Right lobe of liver (tissue), 6 donors: ENCODE measurements at places on chromosomes 7 and 10. TPM values are rescaled to one million over a fixed set of nuclear protein-coding genes. Genes with fewer than 3 reads are reported as not detected.

DNA sequence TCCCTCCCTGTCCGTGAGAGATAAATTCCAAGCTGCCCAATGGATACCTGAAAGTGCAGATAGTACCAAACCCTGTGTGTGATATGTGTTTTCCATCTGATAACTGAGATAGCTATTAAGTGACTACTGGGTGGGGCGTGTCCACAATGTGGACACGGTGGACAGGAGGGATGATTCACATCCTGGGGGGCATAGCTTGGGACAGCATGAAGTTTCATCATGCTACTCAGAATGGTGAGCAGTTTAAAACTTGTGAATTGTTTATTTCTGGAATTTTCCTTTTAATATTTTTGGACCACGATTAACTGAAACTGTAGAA, 158.6 kb downstream of the CREB5 start:
- DNase-seq, result no peak

DNA sequence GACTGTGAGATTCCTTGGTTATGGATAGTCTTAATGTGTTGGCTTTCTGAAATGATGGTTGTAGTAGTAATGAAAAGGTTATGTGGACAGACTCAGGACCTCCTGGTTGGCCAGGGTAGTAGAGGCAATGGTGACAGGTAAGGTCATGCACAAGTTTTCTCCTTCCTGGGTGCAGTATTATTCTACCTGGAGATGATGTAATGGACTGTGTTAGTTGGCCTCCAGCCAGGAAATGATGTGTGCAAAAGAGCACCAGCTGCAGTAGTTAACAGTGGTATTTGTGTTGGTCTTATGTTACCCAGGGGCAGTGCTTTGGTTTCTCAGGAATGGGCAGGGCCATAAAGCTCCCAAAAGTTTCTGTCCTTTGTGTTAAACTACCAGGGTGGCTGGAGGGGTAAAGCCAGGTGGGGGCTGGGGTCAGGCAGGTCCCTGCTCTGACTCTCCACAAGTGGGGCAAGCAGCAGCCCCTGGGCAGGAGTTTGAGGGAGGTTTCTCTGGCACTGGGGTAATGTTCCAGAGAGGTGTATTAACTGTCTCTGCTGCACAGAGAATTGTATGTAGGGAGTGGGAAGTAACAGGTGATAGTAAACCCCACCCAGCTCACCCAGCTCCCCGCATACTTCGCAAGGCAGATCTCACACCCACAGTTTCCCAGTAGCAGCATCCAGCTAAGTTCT, 36.3 kb downstream of the GPR22 start:
- DNase-seq, result peak; percentile 24

TFR2 gene
- 414 TPM for total RNA-seq

DNA sequence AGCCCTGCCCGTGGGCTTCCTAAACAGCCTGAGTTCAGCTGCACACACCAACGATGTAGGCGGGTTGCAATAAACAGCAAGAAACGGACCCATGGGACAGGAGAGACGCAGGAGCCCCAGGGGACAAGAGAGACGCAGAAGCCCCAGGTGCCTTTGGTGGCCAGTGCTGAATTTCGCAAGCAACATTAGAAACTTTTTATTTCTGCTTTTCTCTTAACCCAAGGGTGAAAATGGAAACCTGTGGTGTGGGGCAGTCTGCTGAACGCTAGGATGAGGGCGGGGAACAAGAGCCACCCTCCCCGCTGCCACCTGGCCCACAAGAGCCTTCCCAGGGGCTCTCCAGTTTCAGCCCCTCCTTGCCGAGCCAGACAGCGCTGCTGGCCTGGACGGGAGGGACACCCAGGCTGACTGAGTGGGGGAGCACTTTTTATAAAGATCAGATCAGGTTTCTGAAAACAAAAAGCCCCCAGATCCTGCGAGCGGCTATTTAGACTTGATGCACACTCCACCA, 20.0 kb upstream of the GPR146 start:
- DNase-seq, result no peak

GRCh38 chr7:125547505-125547904, 617.9 kb upstream of the POT1 start:
- no peak for DNase-seq

DNA sequence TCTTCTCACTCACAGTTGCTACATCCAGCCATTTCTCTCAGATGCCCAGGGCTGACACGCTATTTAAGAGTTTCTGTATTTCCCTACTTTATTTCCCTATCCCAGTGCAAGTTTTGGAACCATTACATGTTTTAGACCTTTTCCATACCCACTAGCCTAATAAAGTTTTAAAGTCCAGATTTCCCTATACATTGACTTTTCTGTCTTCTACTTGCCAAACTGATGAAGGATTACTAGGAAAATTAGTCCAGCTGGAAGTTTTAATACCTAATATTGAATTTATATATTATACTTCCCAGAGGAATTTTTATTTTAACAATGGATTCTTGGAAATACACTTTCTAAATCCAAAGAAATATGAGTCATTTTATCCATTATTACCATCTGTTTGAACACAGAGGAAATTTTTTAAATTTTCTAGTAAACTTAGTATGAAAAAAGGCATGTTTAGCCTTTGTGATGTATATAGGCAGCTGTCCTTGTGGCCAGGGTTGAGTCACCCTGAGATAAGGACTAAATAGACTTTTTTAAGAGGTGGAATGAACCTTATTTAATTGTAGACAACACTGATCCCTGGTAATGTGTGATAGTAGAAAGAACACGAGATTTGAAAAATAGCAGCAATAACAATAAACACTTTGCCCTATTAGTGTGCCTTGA, 205.0 kb downstream of the TFEC start:
- no peak for DNase-seq

- no peak for DNase-seq
These were observed 27.3 kb upstream of the CALD1 start for GRCh38 chr7:134752006-134752760.

GRCh38 chr7:49780953-49781352, 7.5 kb downstream of the VWC2 start:
- DNase-seq, result no peak

SH2B2 gene
- total RNA-seq, result 2.7 TPM

CALML3 gene
- total RNA-seq, result not detected

- DNase-seq, result no peak
These were observed 95.6 kb downstream of the SNX13 start for GRCh38 chr7:17844514-17845196.

DNA sequence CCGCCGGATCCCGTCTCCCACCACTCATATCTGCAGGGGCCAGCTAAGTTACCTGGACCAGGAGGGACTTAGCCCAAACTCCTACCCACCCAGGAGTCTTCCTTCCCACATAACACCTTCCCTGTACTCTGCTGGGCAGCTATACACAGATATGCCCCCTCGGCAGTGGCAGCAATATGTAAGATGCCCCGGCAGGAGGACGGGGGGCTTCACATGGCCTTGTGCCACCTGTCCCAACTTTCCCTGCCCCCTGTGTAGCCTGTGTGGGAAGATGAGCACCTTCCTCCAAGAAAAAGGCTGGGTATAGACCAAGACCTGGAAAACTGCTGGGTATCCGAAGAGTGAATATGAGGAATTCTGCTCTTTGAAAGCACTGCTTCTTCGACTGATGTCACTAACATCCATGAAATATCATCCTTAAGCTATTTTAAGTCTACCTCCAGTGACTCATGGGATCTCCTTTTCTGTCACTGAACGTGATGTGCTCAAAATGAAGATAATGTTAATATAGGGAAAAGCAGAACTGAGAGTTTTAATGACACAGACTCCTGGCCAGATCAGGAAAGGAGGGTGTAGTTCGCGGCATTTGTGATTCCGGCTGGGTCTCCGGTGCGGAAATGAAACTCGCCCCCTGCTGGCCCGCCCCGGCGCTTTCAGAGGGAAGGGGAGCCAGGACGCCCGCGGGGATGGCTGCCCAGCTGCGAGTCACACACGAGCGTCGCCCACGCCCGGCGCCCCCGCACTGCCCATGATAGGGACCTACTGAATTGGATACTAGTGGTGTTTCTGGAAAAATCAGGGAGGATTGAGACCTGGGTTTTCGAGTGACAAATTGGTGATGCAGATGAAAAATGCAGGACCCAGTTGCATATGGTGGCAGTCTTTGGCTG, 256.9 kb upstream of the NFE2L3 start:
- DNase-seq, result peak; percentile 75

CPN1 gene
- total RNA-seq, result 43.4 TPM

DNA sequence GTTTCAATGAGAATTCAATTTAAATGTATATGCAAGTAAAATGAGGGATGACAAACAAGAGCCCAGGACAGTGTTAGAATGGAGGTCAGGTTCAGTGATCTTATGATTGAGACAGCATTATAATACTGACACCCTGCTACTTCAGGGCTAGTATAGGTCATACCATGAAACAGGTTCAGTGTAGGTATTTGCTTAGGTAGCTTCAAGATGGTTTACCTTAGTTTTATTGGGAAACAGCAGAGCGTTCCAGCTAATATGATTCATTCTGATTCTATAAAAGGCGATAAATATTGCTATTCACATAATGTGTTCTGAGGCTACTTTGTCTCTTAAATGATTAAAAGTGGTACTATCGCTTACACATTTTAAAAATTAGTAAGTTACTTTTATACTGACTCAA, 203.3 kb downstream of the PPP1R9A start:
- no peak for DNase-seq

THSD7A gene
- 1.1 TPM for total RNA-seq

DNA sequence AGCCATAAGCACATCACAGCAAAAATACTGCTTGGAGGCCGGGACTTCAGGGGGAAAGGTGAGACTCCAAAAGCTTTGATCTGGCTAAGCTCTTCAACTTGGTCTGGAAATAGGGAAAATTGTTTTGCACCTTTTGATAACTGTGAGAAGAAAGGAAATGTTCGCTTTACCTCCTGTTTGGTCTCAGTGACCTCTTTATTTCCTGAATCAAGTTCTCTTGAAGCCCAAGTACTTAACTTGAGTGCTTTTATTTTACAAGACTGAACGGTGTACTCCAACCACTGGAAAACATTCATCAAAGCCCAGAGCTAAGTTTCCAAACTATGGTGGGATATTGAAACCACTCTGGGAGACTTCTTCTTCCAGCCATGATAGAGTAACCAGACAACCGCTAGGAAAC, 5.3 kb downstream of the C10orf90 start:
- no peak for DNase-seq

ASB4 gene
- total RNA-seq, result 3.4 TPM

- peak; percentile 92 for DNase-seq
These were observed 43.1 kb downstream of the FOXK1 start for GRCh38 chr7:4725014-4725849.

DNA sequence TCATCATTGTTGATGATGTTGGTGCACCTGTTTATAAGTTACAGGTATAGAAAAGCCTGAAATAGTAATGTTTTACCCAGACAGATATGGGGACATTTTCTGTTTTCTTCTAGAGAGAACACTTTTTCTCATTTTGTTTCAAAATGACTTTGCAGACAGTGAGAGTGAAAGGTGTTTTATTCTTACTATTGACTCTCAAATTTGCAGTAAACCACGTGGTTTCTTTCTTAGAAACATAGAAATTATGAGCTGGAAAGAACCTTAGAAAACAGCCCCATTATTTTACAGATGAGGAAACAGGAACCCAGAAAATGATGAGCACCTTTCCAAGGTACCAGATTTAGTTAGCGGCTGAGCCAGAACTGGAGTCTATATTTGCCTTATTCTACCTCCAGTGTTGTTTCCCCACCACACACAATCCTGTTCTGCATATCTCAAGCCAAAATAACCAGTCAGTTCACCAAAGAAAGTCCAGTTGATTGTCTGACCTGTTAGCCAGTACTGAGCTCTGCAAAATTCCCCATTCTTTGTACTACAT, 138.9 kb upstream of the AHR start:
- DNase-seq, result no peak

DNA sequence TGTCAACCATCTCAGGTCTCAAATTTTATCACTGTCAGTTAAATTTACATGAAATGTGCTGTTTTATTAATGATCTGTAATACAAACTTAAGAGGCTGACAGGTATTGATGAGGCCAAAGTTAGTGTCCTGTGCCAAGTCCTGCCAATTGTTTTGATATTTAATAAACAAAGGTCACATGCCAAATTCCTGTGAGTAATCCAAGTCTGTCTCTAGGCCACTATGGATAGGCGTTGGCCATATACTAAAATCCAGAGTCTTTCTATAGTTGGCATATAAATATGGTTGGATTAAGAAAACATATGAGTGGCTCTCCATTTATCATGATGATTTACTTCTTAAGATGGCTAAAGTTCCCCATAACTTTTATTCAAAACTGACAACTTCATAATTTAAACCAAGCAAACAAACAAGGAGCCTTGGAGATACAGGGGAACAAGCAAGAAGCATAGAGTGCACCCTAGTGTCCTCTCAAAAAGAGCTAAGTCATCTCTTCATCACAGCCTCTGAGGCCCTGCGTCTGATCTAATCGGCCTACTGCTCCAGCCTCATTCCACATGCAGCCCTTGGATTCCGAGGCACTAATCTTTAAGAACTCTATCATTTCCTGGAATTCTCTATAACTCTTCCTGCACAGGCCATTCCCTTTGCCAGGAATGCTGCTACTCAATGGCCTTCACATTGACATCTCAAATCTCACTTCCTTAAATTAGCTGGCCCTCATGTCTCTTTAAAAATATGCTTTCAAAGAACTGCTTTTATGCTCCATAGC, 32.7 kb upstream of the NRCAM start:
- no peak for DNase-seq

DNA sequence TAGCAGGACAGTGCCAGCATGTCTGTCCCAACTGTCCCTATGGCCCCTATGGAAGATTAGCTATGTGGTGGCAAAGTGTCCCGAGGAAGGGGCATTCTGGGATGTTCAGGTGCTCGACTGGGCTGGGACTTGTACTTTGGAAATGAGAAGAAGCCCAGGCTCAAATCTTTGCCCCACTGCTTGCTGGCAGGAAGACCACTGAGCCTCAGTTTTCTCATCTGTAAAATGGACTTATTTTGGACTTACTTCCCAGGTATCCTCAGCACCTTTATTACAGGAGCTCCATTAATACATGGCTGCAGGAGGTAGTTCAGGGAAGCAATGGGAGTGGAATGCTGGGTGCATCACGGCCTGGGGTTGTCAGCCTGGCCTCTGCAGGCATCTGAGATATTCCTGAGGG, 71.2 kb downstream of the LHPP start:
- no peak for DNase-seq

CH25H gene
- not detected for total RNA-seq

GRCh38 chr10:11005725-11006427, 11.8 kb upstream of the CELF2 start:
- DNase-seq, result no peak

- no peak for DNase-seq
These were observed 558.8 kb upstream of the C7orf33 start for GRCh38 chr7:148031811-148032210.

GRCh38 chr10:114556236-114557122, 101.6 kb downstream of the ABLIM1 start:
- DNase-seq, result no peak

GRCh38 chr7:121540138-121540537, 144.0 kb upstream of the FAM3C start:
- DNase-seq, result no peak
